ENCODE measurements at places on chromosomes 11 and 22.

GRCh38 chr11:65251476-65251875, 10.3 kb upstream of the POLA2 start:
- DNase-seq: no peak

- DNase-seq: no peak
Measured at GRCh38 chr11:69156235-69156639, 502 bp downstream of the SMIM38 start.

- no peak for DNase-seq
Measured at GRCh38 chr11:58027341-58027740, 3.4 kb upstream of the OR6Q1 start.

DNA sequence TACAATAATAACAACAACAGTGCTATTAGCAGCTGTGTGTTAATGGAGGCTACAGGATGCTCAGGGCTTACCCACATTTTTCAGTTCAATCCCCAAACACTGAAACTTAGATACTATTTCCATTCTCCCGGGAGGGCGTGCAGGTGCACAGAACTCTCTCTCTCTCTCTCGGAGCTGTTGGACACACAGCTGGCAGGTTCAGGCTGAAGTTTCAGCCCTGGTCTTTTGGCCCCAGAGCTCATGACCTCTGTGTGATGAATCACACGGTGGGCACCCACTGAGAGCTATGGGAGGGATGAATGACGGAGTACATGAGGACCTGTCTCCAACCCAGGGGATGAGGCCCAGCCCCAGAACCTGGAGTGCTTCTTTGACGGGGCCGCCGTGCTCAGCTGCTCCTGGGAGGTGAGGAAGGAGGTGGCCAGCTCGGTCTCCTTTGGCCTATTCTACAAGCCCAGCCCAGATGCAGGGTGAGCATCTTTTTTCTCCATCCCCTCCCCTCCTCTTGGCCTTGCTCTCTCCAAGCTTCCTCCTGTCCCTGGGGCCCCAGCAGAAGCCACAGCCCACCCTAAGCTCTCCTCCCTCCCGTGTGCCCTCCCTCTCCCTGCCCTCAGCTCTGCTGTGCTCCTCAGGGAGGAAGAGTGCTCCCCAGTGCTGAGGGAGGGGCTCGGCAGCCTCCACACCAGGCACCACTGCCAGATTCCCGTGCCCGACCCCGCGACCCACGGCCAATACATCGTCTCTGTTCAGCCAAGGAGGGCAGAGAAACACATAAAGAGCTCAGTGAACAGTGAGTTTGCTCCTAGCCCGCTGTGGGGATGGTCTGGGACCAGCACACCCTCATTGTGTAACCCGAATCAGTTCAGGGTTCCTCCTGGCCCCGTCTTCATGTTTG, 16.9 kb downstream of the CSF2RB start:
- DNase-seq: no peak

GRCh38 chr22:47645450-47645914, 883.0 kb downstream of the TBC1D22A start:
- no peak for DNase-seq

DNA sequence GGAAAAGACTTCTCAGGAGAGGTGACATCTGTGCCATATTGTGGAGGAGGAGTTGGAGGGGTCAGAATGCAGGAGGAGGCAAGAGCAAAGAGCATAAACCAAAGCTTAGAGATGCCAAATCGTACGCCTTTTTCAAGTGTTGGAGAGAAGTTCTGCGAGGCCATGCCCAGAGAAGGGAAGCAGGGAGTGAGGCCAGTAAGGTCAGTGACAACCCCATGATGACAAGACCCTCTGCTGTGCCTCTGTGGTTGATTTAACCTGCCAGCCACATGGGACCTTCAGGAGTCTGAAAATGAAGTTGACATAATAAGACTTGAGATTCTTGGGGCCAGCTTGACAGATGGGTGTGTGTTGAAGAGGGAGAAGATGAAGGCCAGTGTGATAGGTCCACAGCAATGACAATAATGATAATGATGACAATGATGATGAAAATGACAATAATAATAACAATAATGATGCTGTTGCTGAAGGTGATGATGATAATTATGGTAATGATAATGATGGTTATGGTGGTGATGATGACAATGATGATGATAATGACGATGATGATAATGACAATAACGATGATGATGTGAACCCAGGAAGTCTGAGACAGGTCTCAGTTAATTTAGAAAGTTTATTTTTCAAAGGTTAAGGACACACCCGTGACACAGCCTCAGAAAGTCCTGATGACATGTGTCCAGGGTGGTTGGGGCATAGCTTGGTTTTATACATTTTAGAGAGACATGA, 152.6 kb upstream of the B3GAT1 start:
- DNase-seq: no peak
